ENCODE measurements at places on chromosomes 11 and 22.

DNA sequence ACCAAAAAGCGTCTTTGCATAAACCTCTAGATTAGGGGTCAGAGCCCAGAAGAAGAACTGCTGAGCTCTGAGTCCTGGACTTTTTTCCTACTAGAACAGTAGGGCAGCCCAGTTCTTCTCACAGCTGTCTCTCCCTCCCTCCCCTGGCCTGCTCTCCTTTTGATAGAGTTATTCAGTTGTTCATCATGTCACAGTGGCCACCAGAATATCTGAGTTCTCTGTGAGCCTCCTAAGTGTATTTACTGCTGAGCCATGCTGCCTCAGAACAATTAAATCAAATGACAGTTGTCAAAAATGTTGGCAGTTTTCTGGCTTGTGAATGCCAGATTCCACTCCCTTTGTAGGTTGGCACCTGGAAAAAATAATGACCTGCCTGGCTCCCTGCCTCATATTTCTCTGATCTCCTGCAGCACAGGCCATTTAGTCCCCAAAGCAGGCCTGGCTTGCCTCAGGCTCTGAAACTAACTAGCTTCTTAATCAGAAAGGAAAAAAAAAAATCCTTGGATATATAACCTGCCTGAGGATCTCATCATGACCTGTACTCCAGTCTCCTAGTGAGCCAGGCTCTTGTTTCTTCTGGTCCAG lies 377.4 kb upstream of the LARGE1 start:
- DNase-seq, result no peak

DNA sequence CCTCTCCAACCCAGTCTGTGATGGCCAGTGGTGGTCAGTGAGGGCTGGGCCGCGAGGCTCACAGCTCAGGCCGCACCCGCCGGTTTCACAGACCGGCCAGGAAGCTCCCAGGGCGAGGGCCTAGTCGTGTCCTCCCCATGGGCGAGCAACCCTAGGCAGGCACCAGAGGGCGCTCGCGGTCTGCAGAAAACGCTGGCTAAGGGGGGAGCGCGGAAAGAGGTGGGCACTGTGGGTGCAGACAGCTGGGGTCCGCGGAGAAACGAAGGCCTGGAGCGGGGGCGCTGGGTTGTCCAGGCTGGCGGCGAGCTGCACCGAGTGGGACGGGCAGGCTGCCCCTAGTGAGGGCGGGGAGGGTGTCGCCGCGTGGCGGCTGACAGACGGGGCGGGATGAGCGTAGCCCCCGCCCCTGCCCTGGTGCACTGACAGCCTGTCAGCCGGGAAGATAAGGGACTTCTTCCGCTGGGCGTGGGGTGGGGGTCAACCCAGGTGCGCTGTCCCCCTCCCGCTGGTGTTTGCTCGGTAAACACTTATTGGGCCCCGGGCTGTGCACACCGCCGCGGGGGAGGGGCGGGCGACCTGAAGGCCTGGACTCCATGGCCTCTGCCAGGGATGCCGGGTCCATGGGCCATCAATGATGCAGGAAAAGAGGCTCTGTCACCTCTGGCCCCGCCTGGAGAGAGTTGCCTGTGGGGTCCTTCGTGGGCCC lies 7.5 kb downstream of the GP1BB start:
- DNase-seq, result no peak

- no peak for DNase-seq
These were observed 5.0 kb upstream of the PLEKHA7 start for GRCh38 chr11:17019232-17019631.

GRCh38 chr22:39308614-39309363 lies 10.6 kb downstream of the RPL3 start:
- no peak for DNase-seq

GRCh38 chr11:33598426-33599069 lies 102.1 kb downstream of the C11orf91 start:
- DNase-seq, result no peak

GRCh38 chr11:31702966-31703365 lies 108.2 kb downstream of the PAX6 start:
- no peak for DNase-seq

GRCh38 chr11:109730669-109731068 lies 308.7 kb downstream of the C11orf87 start:
- no peak for DNase-seq

- no peak for DNase-seq
These were observed 36.6 kb upstream of the GRAMD1B start for GRCh38 chr11:123393312-123393927.

DNA sequence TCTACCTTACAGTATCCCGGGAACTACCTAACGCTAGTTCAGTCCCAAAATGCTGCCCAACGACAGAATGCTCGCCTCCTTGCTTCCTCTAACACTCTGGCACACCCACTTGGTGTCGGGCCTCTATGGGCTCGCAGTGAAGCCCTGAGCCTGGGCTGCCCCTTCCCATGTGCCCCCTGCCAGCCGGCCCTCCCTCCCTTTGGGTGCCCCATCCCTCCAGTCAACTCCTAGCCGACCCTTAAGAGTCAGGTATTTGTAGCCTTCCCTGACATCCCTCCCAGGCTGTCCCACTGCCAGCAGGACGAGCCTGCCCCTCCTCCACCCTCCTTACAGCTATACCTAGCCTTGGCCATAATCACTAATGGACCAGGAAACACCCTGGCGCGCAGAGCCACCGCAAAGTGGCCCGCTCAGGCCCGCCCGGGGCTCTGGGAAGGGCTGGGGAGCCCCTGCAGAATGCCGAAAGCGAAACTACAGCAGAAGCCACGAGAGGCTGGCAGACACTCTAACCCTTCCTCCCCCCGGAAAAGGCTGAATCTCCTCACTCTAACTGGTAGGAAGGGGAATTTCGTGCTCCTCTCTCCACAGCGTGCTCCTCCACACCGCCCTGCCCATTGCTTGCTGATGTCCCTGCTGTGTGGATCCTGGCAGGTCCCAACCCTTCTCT lies 8.2 kb downstream of the CBX7 start:
- no peak for DNase-seq

GRCh38 chr11:47156333-47156732 lies 20.3 kb downstream of the ARFGAP2 start:
- no peak for DNase-seq

DNA sequence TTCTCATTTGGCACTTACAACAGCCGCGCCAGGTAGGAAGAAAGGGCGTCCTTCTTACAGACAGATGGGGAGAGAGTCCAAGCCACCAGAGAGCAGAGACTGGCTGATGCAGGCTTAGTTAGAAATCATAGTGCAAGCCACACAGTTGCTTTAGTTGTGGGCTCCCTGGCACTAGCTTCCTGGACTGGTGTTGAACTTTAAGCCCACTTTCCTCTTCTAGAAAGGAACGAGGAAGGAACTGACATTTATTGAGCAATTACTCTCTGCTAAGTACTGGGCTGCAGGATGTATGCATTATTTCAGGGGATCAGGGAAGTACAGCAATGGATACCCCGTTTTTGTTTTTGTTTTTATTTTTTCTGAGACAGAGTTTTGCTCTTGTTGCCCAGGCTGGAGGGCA lies 3.0 kb downstream of the BACE1 start:
- no peak for DNase-seq

GRCh38 chr11:124798991-124799347 lies 1.2 kb downstream of the MSANTD2 start:
- no peak for DNase-seq

DNA sequence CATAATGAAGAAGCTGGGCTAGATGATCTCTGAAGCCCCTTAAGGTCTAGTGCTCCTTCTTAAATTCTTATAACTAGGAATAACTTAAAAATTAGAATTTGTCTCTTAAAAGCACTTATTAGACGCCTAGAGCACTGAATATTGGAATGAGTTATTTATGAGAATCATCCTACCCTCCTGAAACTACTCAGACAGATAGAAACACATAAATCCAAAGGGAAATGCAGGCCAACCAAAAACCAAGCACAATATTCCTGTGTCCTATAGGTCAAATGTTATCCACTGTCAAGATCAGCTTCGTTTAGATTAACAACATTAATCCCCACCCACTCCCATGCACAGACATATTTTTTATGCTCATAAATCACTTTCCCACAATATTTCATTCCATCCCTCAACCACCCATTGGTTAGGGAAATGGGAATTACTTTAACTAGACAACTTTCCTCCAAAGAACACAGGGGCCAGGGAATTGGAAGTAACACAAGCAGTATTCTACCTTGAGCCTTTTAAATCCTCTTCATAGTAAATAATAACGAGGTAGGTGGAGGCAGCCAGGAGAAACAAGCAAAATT lies 87.1 kb downstream of the CD44 start:
- DNase-seq, result no peak

DNA sequence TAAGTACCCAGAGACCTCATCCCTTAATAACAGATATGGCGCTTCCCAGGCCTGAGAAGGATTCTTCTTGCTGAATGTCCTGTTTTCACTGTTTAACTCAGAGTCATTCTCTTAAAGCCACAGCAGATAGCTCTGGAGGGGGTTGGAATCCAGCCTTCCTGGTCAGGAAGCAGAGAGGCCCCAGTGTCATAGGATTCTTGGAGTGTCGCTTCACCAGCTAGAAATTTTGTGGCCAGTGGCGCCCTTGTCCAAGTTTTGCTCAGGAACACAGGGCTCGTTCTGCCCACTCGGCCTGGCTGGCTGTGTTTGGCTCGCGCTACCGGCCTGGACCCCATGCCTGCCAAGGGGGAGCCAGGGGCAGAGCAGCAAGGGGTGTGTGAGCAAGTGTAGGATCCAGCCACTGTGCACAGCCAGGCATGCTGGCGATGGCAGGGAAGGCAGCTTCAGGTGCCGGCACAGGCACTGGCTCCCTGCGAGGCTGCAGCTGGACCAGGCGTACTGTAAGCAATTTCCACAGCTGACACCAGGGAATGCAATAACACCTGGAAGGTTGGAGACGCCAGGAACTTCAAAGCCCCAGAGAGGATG lies 214.8 kb upstream of the SESN3 start:
- DNase-seq, result no peak

DNA sequence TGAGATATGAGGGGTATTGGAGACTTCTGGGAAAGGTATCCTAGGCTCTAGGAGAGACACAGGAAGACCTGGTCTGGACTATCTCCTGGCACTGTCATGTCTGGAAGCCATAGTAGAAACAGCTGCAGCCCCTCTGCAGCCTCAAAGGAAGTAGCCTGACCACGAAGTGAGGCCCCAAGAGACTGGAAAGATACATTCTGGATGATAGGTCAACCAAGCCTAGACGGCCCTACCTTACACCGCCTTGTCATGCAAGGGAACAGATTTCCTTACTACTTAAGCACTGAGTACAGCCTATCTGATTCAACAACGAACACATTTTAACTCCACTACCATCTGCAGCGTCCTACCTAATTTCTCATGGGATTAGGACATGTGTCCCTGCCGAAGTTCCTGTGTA lies 31.1 kb downstream of the UQCR10 start:
- DNase-seq, result no peak

DNA sequence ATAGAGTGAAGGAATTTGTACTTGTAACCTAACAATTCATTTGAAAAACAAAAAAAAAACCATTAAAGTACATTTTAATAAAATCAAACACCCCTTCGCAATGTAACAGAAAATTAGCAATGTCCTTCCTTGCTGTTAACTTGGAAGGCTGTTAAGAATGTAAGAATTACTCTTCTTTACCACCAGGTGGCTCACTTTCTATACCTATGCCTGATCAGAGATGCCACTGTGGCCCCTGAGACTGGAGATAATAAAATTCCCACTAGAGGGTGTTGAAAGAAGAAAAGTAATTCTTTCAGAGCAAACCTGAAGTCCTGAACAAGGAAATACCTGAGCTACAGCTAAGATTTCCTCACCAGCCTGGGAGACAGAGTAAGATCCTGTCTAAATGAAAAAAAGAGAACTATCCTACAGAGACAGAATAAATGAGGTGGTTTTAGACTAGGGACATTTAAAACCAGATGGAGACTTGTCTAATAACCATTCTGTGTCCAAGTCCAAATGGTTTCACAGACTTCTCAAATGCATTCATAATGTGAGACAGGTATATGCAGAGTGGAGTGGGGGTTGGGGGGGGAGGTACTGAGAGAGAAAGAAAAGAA lies 1089.3 kb downstream of the FAM181B start:
- no peak for DNase-seq

DNA sequence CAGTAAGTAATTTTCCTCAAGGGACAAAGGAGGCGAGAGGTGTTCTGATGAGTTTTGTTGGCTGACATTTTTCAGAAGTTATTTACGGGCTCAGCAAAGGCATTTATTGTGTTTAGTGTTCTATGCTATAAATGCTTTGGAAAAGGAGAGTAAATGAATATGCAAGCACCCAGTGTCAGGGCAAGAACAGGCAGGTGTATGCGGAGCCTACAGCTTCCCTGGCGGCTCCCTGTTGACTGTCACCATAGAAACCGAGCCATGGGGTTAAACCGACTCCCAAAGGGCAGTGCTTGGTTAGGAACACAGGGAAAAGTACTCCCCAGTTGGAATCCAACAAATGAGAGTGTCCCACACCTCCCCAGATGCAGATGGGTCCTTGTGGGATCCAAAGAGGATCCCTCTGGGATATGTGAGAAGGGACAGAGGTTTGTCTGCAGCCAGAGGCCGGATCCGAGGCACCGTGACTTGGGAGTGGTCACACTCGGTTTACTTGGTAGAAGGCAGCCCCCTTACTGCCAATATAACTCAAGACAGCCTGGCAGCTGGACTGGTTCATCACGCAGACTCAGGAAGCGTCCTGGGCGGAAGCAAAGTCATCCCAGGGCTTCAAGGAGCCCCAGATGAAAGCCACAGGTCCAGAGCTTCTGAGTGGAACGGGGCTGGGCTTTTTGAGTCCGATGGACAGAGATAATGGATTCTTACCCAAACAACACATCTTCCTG lies 329.7 kb downstream of the CTTN start:
- DNase-seq, result no peak

GRCh38 chr11:70688142-70688541 lies 289.8 kb downstream of the CTTN start:
- no peak for DNase-seq

GRCh38 chr22:41030891-41031290 lies 61.5 kb upstream of the EP300 start:
- DNase-seq, result no peak

- no peak for DNase-seq
These were observed 87.5 kb downstream of the MN1 start for GRCh38 chr22:27714068-27714467.

GRCh38 chr11:59923813-59924212 lies 14.4 kb upstream of the OOSP1 start:
- DNase-seq, result no peak

DNA sequence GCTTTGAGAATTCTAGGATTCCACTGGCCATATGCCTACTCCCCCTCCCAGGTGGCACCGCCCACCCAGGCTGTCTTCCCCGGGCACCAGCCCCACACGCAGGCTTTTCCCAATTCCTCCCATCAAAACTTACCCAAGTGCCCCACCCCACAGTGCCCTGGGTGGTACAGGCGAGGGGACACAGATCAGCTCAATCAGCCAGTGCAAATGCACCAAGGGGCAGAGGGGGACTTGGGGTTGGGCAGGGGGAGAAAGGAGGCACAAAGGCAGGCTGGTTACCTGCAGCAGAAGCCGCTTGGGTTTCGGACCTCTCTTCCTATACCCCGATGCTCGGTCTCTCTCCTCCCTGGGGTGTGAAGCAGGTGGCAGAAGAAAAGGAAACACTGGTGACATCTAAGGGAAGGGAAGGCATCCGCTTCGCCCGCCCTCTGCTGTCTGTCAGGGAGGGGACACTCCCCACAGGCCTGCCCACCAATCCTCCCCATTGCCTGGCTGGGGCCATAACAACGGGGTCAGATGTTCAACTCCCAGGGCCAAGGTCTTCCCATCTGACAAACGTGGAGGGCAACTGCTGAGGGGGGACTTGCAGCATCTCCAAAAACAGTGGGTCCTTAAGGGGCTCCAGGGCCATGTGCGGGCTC lies 14.0 kb downstream of the CBX7 start:
- DNase-seq, result no peak

All from esophagus squamous epithelium (tissue), 5 donors.